IMR-90 (cell line): ENCODE measurements at places on chromosomes 7 and 10. TPM values are rescaled to one million over a fixed set of nuclear protein-coding genes. Genes with fewer than 3 reads are reported as not detected.

GRCh38 chr7:39826166-39826565, 123.9 kb upstream of the CDK13 start:
- H3K27me3 ChIP-seq: peaks cover 22% of the 10 kb centered on the region
- H3K36me3 ChIP-seq: no peaks in the 10 kb centered on the region
- no peak for DNase-seq
- no peak overlapping the region for H3K4me3 ChIP-seq
- no peak overlapping the region for H3K27ac ChIP-seq
- H3K4me1 ChIP-seq: no peaks in the 10 kb centered on the region

CPA2 gene
- total RNA-seq: not detected in 2 replicates

GIMAP6 gene
- not detected in 2 replicates for total RNA-seq

DNA sequence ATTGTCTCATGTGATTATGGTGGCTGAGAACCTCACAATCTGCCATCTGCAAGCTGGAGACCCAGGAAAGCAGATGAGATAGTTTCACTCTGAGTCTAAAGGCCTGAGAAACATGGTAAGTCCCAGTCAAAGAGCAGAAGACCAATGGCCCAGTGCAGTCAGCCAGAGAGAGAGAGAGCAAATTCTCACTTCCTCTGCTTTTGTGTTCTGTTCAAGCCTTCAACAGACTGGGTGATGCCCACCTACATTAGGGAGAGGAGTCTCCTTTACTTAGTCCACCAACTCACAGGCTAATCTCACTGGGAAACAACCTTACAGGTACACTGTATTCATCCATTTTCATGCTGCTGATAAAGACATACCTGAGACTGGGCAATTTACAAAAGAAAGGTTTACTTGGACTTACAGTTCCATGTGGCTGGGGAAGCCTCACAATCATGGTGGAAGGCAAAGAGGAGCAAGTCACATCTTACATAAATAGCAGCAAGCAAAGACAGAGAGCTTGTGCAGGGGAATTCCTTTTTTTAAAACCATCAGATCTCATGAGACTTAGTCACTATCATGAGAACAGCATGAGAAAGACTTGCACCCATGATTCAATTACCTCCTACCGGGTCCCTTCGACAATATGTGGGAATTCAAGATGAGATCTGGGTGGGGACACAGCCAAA, 4.7 kb upstream of the FRMPD2 start:
- H3K4me3 ChIP-seq: no peak overlapping the region
- H3K27ac ChIP-seq: no peak overlapping the region
- H3K27me3 ChIP-seq: peaks cover 8% of the 10 kb centered on the region
- H3K36me3 ChIP-seq: no peaks in the 10 kb centered on the region
- H3K4me1 ChIP-seq: no peaks in the 10 kb centered on the region

- no peak overlapping the region for H3K4me3 ChIP-seq
- DNase-seq: no peak
- H3K27me3 ChIP-seq: no peaks in the 10 kb centered on the region
Observed at GRCh38 chr7:32916006-32916405, 24.4 kb upstream of the KBTBD2 start.

PAPOLB gene
- under 0.01 TPM in 2 replicates for total RNA-seq

DNA sequence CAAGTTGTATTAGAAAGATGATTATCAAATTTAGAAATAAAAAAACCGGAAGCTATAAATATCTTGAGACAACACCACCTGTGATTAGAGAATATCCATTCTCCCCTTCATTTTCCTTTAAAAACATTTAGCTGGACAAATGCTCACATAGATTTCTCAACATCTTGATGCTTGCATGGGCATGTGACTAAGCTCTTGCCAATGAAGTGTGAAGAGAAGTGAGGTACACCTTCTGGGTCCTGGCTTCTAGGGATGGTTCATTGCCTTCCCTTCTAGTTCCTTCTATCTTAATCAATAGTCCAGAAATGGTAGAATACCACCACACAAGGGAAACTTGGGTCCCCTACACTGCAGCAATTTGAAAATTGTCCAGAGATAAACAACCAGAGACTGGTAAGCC, 41.0 kb downstream of the WAPL start:
- H3K27ac ChIP-seq: no peak overlapping the region
- H3K4me3 ChIP-seq: no peak overlapping the region
- no peaks in the 10 kb centered on the region for H3K27me3 ChIP-seq
- no peaks in the 10 kb centered on the region for H3K4me1 ChIP-seq

CPED1 gene
- 96.8 and 102 TPM in 2 replicates for total RNA-seq

GJC3 gene
- total RNA-seq: not detected in 2 replicates

ANKRD7 gene
- total RNA-seq: 0.18 and 0.28 TPM in 2 replicates

- peaks cover 7% of the 10 kb centered on the region for H3K36me3 ChIP-seq
- H3K27me3 ChIP-seq: no peaks in the 10 kb centered on the region
- peak; percentile 81 for DNase-seq
- H3K4me1 ChIP-seq: peaks cover 8% of the 10 kb centered on the region
Observed at GRCh38 chr7:127809261-127809702, 157.3 kb downstream of the SND1 start.

DNA sequence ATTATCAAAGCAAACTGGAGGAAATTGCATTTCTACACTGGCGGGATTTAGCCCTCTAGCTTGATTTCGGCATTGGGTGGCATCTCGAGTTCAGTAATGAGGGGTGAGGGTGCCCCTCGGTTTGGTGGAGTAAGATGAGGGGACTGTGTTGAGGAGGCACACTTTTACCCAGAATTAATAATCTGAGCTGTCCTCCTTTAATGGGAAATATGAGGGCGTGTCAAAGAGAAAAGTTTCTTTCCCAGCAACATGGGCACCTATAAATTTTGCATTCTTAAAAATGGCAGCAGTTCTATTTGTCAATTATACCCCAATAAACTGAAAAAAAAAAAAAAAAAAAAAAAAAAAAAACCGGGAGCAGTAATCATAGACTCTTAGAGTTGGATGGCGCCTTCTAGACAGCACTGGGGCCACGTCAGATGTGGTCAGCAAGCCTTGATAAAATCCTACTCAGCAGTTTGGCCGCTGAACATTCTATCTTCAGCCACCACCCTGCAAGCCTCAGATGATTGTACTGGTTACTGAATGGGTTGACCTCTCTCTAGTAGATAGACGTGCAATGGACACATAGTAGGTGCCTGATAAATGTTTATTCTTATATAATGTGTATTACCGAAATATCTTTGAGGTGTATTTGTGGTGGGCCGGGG, 931 bp downstream of the PAPSS2 start:
- H3K4me1 ChIP-seq: peaks cover 14% of the 10 kb centered on the region
- peak; percentile 79 for DNase-seq
- no peaks in the 10 kb centered on the region; the same call in 1 of the 2 replicates for H3K36me3 ChIP-seq
- H3K27me3 ChIP-seq: no peaks in the 10 kb centered on the region

HOXA4 gene
- 0.36 and 1.1 TPM in 2 replicates for total RNA-seq

DNA sequence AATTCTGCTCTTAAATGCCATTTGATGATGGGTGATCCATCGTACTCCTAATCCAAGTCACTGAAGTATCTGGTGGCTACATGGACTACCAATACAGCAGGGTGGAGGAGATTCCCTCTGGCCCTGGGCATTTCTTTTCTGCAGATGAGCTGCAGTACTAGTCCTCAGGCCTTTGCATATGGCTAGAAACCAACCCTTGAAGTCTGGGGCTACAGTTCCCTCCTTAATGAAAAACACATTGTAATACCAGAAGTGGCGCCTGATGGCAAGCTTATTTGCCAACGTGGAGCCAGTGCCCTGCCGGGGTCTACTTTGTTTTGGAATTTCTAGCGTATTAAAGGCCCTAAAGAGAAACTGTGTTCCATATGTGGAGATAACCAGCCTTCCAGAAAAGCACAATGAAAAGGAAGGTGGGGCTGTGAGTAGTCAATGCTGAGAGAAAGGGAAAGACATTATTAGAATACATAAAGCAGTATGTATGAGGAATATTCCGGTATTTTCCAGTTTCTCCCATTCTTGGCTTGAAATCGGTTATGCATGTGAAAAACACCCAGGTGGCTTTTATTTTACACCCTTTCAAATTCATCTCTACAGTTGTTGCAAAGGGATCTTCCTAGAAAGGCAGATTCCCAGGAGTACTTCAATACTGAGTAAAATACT, 368.8 kb downstream of the PRPF18 start:
- no peaks in the 10 kb centered on the region for H3K27me3 ChIP-seq
- no peaks in the 10 kb centered on the region for H3K36me3 ChIP-seq
- H3K4me3 ChIP-seq: no peak overlapping the region
- no peak for DNase-seq
- peaks cover 11% of the 10 kb centered on the region for H3K4me1 ChIP-seq

TMEM176B gene
- total RNA-seq: not detected in 2 replicates

DNA sequence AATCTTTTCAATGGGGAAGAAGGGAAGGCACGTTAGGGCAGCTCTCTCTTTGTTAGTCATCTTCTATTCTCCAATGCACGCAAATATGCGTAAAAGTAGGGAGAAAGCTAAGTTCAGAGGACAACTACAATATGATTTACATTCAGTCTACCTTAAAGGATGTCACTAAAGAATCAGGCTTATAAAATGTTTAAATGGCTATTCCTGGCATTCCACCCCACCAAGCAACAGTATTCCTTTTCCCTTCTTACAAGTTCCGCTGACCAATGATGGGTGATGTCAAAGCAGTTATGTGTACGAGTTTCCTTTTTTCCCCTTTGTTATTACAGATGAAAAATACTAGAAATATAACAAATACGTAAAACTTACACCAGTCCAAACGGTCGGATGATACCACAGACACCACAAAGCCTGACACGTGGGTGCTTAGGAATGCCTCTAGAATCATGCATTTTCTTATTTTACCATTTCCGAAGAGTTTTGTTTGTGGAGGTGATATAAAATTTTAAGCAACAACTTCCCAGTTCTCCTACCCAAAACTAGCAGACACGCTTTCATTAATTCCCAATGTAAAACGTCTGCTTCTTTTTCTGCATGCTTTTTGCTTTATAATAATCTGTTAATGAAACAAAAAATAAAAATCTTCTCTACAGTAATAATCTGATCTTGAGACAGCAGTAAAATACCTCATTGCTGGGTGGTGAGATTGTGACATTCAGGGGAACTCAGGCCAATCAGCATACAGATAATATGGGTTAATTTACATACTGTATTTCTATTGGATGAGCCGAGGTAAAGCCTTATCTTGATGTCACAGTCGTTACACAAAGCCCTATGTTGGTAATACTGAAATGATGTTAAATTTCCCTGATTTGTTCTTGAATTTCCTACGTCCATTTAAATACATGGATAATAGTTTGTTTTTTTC, 708 bp upstream of the GPR85 start:
- no peaks in the 10 kb centered on the region for H3K36me3 ChIP-seq
- no peaks in the 10 kb centered on the region for H3K27me3 ChIP-seq
- peak overlapping the region; percentile 54; the same call in 1 of the 2 replicates for H3K27ac ChIP-seq
- peak; percentile 94 for DNase-seq

DNA sequence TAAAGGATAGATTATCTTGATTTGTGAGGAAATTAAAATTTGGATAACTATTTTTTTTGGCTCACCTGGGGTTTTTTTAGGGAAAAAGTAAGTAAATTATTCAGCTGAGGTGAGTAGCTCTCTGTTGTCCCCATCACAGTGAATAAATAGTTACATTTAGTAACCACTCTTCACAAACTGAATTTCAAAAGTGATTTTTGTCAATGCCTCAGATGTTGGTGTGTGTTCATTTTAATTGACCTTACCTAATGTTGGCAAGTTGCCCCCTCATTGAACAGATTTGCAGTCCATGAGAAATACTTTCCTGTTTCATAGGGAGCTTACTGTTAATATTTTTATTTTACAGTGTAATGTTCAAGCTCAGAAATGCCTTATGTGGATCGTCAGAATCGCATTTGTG, 18.3 kb downstream of the PLEKHA1 start:
- H3K36me3 ChIP-seq: no peaks in the 10 kb centered on the region
- no peak for DNase-seq
- H3K4me1 ChIP-seq: no peaks in the 10 kb centered on the region
- H3K4me3 ChIP-seq: no peak overlapping the region
- no peak overlapping the region for H3K27ac ChIP-seq
- no peaks in the 10 kb centered on the region for H3K27me3 ChIP-seq

LDB3 gene
- 0.28 and 0.36 TPM in 2 replicates for total RNA-seq

GRCh38 chr7:15015545-15016314, 113.2 kb upstream of the DGKB start:
- no peaks in the 10 kb centered on the region for H3K36me3 ChIP-seq
- H3K27me3 ChIP-seq: no peaks in the 10 kb centered on the region
- peak; percentile 49 for DNase-seq
- H3K4me1 ChIP-seq: no peaks in the 10 kb centered on the region
